NCI-H1417 treated with DMSO at 0.1 percent for 48 hours (cell line): ENCODE measurements at places on chromosomes 12 and 14.

DNA sequence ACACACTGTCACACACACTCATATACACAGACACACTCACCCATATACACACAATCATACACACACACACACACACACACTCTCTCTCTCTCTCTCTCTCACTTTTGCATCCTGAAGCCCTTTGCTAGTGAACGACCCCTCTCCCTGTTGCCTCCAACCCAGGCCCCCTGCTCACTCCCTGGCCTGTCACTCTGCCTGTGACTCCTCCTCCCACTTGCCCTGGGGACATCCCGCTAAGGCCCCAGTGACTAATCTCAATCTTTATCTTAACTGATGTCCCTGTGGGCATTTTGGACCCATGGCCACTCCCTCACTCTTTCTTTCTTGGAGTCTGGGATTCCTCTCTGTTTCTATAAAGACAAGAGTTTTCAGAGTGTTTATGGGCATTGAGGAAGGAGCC is 10.9 kb upstream of the DLK1 start:
- no peak for DNase-seq

DNA sequence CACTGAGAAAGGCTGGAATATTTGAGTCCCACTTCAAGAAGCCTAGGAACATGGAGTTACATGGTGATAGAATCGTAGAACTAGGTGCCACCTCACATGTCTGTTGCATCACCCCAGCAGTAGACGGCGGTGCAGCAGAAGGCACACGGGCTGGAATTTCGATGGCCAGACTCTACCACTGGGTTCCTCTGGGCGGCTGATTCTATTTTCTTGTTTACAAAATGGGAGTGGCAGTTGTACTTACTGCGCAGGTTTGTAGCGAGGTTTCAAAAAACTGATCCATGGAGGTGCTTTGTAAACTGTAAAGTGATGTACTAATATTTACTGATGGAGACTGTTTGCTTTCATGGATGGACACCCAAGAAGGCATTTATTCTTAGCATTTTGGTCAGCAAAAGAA is 45.7 kb downstream of the WDR20 start:
- no peak for DNase-seq

DNA sequence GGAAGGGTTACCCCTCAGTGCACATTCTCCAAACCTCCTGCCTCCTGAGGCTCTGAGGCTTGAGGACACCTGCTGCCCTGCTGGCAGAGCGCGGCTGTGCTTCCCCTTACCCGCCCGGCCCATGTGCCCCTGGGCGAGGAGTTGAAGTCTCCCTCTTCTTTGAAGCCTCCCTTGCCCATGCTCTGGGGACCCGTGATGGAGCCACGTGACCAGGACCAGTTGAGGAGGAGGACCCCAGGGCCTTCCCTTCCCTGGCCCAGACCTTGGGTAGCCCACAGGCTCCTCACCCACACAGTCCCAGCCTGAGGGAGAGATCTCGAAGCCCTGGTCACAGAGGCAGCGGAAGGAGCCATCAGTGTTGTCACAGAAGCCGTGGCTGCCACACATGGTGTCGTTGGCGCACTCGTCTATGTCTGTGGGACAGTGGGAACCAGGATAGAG is 12.9 kb downstream of the ISCA2 start:
- no peak for DNase-seq

DNA sequence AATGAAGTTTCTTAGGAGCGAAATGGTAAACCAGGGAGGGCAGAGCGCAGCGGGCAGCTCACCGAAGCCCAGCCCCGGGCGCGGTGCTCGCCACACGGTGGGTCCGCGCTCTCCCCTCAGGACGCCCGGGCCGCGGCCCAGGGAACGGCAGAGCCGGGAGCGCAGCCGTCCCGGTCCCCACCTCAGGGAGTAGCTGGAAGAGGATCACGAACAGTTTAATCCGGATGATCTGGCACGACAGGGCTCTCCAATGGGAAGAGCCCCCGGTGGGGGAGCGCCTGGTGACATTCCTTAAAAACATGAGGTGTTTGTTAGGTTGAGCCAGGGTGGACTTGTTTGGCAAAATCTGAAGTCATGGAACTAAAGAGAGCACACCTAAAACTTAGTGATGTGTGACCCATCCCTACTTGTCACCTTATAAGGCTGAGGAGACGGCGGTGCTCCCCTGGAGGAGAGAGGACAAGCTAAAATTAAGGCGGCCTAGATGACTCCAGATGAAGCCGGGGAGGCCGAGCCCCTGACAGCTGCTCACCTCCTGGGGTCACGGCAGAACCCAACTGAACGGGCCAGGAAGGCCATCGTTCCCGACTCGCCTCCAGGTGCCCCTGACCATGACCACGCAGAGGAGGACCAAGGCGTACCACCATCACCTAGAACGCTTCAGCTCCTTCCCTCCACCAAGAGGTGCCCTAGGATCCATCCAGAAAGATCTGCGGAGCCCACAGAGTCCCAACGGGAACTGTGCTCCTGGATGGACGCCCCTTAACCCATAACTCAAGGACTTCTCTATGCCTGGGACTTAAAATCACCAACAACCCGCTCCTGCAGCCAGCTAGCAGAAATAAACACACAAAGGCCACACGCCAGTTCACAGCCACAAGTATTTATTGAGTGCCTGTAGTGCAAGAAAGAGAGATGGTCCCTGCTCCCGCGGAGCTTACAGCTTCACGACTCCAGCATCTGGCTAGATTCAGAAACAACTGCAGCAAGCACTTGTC is 866 bp upstream of the PITPNM2 start:
- no peak for DNase-seq

GRCh38 chr14:91253795-91254323 is 9.4 kb upstream of the GPR68 start:
- DNase-seq: no peak

DNA sequence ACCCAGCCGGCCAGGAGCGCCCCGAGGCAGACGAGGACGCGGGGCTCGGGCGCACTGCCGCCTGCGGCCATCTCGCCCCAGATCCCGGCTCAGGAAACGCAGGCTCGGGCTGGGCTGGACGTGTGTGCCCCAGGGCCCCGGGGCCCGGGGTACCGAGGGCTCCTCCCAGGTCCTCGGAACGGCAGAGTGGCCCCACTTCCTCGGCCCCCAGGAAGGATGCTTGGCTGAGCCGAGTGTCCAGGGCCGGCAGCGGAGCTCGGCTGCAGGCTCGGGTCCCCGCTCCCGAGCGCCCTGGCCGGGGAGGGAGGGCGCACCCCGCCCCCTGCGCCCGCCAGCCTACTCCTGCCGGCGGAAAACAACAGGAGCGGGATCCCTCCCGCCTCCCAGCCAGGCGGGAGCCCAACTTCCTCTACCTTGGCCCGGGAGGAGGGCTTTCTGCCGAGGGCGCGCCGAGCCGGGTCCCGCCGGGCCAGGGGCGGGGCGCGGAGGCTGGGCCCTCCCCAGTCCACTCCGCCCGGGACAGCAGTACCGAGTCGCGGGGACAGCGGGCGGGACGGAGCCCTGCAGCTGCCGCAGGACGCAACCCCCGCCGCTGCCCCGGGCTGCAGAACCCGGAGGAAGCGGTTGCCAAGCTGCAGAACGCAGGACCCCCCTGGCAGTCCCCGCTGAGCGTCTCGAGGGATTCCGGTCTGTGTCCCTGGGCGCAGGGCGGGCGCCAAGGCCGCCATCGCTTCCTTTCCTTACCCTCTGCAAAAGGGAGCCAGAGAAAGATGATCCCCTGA is at the start of gene VSIG10:
VSIG10 (minus strand) TSS at position 411 of the 782 bp plus-strand sequence; CDS start at position 71, 340 bp downstream.
- DNase-seq: no peak

DNA sequence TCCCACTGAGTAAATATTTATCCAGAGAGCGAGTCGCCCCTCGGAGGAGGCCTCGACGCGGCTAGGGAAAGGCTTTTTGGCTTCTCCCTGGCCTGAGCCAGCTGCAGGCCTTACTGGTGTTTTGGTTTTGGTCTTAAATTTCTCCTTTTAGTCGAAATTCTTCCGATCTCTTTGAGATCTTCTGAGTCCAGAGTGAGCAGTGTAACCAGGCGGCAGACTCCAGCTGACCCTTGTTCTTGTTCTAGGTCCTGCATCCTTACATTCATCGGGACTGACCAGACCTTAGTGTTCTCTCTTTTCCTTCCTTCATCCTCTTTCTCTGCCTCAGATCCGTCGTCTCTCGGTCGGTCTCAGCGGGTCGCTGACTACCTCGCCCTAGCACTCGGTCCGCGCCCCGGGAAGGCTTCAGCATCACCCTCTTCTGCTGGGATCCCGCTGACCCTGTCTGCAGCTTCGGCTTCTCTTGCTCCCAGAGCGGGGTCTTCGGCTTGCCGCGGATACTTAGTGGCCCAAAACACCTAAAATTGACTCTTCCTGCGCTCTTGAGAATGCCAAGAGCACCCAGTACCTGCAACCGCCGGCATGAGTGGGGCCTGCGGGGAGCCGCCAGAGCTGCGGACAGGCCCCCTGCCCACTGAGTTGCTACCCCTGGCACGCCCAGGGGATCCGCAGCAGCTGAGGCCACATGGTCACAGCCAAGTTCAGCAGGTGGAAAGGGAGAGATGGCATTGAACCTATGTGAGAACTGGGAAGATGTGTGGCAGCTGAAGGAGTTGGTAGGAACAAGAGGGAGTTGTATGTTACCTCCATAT is 2.4 kb upstream of the PAX9 start:
- DNase-seq: no peak

DNA sequence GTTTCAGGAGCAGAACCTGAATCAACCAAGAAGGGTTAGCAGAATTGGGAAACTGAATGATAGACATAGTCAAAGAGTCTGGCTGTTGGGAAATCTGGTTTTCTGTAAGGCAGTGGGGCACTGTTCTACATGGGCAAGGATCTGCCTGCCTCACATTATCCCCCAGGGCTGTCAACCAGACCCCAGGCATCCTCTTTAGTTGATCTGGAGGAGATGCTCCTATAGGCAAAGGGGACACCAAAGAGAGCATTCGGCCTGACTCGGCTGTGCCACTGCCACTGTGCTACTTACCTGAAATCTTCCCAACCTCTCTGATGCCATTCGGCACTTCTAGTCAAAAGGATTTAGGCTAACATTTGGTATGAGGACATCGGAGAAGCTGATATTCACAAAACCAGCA is 4.1 kb downstream of the ISCU start:
- no peak for DNase-seq

- no peak for DNase-seq
These were observed 28.5 kb upstream of the PWP1 start for GRCh38 chr12:107657133-107657532.

- no peak for DNase-seq
These were observed 70.6 kb downstream of the NOC4L start for GRCh38 chr12:132214891-132215290.

DNA sequence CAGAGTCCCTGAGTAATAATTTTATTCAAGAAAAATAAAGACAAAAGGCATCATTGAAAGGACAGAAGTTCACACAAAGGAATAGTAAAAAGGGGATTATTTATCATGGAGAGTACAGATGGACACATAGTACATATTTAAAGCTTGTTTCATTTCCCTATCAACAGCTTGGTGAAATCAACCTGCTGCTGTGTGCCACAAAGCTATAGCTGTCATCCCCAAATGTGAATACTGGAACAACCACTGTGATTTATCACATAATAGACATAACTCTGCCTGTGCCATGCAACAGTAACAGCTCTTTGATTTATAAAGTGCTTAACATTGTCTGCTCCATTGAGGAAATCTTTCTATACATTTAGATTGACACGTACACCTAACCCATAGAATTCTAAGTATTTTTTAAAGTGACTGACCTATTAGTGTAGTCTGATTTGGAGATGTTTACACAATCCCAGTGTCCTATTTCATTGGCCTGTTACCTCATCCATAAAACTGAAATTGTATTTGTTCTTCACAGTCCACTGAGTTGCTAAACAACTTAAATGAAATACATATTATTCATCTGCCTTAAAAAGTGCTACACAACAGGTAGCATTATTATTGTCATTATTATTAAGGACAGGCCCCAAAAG is 3.3 kb downstream of the NEMF start:
- no peak for DNase-seq

GRCh38 chr14:95316821-95317220 is 2.9 kb downstream of the CLMN start:
- no peak for DNase-seq

DNA sequence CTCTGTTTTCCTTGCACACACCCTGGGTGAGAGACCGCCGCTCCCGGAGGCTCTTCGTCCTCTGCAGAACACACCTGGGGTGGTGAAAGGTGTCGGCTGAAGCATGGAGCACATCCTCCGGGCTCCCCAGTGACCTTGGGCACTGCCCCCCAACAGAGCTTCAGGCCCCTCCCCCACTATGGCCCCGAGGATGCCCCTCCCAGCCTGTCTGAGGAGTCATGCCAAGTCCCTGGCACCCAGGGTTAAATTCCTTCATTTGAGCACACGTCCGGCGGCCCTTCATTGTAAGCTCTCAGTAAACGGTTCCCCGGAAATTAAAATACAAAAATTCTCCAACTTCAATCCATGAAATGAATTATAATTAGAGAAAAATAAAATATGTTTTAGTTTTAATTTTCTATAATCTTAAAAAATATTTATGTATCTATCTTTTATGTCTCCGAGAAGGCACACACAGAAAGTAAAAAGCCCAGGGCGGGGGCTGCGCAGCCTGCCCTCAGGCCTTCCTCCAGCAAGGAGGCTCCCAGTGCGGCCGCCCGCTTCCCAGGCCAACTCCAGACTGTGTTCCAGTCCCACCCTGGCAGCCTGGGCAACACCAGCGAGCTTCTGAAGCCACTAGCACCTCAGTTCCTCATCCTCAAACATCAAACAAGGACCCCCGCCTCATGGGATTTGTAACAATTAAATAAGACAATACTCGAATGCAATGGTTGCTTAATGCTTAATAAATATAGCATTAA is 63.5 kb downstream of the TMEM132D start:
- DNase-seq: no peak

GRCh38 chr14:52318062-52318461 is 4.0 kb downstream of the PTGER2 start:
- DNase-seq: no peak

DNA sequence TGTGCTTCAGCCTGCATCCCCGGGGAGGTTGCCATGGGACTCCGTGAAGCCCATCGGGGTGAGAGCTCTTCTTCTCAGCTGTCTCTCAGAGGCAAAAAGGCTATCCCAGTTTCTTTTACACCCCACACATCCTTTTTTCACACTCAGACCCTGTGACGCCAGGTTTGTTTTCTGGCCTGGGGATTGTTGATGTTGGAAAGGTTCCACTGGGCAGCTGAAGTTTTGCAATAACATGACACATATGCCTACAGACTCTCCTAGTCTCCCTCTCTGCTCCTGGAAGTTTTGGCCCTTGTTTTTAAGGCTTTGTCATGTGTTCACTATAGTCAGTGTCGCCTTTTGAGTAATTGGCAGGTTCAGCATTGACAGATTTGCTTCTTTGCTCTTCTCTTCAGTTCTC is 118.6 kb downstream of the SMOC1 start:
- no peak for DNase-seq

DNA sequence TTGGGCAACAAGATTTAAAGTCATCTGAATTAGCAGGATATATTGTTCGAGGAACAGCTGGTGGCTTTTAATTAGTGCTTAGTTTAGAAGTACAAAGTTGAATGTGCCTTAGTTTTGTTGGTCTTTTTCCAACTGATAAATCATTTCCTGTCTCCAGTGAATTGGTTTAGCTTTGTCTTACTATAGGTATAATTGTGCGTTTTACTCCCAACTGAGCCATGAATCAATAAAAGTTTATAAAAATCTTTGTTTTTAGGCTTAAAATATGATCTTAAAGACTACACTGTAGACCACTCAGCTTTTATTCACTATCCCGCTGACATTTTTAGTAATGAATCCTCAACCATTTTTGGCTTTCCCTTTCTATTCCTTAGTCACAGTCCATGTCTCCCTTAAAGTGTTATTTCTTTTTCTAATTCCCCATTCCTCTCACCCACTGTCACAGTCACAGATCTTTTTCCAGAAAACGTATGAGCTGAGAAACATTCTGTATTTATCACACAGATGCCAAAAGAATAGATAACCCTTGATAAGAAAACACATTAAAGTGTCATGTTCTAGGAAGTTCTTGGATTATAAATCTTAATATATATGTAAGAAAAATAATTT is 34.0 kb upstream of the ALG10 start:
- DNase-seq: no peak

GRCh38 chr14:66017927-66018326 is 468.2 kb upstream of the CCDC196 start:
- no peak for DNase-seq
